BJ (cell line): ENCODE measurements at places on chromosomes 3 and 15. TPM values are rescaled to one million over a fixed set of nuclear protein-coding genes. Genes with fewer than 3 reads are reported as not detected.

Gene RHOV
- polyA plus RNA-seq, result 0.13 and 0.28 TPM in 2 replicates

GRCh38 chr3:170634663-170635384 lies 48.9 kb upstream of the SLC7A14 start:
- DNase-seq, result no peak

Gene C3orf85
- not detected in 2 replicates for polyA plus RNA-seq

Gene SGO1
- 1.6 and 3.1 TPM in 2 replicates for polyA plus RNA-seq

Gene POTEB
- not detected in 2 replicates for polyA plus RNA-seq

GRCh38 chr3:48743773-48744172 lies 26.8 kb upstream of the IP6K2 start:
- DNase-seq, result no peak

Gene ZWILCH
- polyA plus RNA-seq, result 10.5 and 15.1 TPM in 2 replicates

DNA sequence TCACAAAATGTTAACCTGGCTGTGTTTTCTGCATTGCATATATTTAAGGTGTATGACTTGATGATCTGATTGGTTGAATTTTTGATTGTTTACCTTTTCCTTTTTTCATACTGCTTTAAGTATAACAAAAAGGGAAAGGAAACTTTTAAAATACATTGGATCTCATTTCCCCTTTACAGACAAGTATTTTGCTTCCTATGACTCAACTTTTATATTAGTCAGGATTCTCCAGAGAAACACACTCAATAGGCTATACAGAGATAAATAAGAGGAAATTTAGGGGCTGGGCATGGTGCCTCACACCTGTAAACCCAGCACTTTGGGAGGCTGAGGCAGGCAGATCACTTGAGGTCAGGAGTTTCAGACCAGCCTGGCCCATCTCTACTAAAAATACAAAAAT lies 205.8 kb downstream of the TJP1 start:
- DNase-seq, result no peak

Gene VGLL3
- 59.3 and 98.8 TPM in 2 replicates for polyA plus RNA-seq

- DNase-seq, result no peak
These were observed 261.5 kb upstream of the COL8A1 start for GRCh38 chr3:99376926-99377325.

DNA sequence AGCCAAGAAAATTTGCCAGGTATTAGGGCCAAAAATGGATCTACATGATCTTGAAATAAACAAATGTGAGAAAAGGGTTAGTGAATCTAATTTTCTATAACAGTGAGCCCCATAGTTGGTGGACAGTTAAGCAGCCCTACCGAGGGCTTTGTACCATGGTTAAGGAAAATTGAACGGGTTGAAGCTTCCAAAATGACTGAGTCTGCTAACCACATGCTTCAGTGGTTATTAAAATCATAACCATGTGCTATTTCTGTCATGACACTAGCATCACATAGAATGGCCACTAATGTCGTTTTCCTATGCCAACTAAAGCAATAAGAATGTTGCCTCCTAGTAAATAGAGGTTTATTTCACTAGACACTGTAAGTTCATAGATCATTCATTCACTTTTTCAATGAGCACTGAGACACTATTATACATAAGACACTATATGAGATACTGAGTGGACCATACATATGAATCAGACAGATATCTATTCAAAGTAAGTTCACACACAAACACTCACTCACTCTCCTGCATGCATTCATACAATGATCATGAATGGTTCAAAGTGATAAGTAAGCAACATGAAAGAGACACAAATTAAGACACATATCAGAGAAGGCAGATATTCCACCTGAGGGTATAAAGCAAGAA lies 4.3 kb downstream of the SST start:
- DNase-seq, result no peak

GRCh38 chr3:131114256-131114655 lies 87.6 kb downstream of the NEK11 start:
- no peak for DNase-seq

DNA sequence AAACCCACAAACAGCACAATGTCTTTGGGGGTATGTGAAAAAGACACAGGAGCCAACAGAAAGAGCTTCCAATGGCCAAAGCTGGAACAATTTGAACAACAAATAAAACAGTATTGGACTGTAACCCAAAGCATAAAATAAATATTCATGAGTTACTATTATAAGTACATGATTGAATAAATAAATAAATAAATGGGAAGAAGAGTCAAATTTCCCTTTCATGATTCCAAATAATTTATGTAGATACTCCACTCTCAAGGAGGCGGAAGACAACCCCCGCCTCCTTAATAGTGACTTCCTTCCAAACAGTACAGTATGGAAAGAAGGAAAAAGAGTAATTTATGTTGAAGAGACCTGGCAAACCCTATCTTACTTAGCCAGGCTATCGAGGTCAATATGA lies 124.4 kb upstream of the P2RY1 start:
- DNase-seq, result no peak

DNA sequence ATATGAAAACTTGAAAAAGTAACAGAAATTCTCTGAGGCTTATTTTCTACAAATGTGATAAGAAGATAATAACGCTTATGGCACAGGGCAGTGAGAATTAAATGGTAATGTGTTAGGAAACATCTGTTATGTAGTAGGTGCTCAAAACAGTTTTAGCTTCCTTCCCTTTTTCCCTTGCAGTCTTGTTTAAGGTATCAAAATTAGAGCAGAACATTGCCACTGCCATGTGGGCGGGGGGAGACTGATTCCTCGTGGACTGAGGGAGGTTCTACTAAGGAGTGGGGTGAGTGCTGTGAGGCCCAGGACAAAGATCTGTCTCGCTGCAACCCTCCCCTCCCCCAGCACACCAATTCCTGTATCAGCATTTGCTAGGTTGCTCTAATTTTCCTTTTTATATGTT lies 702.4 kb downstream of the TUSC7 start:
- no peak for DNase-seq

GRCh38 chr15:83734487-83734886 lies 80.6 kb downstream of the ADAMTSL3 start:
- no peak for DNase-seq

- no peak for DNase-seq
These were observed 333.0 kb upstream of the RARB start for GRCh38 chr3:25094932-25095685.

DNA sequence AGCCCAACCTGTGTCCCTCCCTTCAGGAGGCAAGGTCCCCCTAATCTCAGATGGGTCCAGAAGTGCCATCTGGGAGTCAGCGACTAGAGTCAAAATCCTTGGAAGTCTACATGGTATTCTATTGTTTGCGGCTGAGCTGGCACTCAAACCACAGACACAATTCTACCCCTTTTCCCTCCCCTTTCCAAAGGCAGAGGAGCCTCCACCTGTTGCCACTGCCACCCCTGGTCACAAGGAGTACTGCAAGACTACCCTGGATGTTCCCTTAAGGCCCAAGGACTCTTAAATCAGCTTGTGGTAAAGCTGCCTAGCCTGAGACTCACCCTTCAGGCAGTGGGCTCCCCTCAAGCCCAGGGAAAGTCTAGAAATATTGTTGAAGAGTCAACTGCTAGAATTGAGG lies 4.3 kb upstream of the OR5H6 start:
- no peak for DNase-seq

GRCh38 chr3:45320986-45321385 lies 67.4 kb upstream of the LARS2 start:
- no peak for DNase-seq

GRCh38 chr15:26421065-26421464 lies 351.8 kb downstream of the GABRB3 start:
- no peak for DNase-seq

Gene ARRDC4
- 39.6 and 67.4 TPM in 2 replicates for polyA plus RNA-seq

DNA sequence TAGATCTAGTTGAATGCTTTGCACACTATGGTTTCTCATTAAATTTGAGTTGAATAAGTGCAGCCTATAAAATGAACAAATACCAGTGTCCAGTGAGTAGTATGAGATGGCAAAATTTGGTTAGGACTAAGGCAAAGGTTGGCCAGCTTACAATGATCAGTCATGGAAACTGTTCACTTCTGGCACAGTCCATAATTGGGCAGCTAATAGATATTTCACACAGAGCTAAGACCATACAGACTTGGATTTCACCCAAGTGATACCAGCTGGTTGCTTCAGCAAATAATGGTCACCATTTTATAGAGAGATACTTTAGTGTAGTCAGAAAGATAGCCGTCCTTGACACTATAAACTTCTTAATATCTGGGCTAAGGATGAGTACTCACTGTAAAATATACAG lies 15.7 kb downstream of the GAP43 start:
- DNase-seq, result no peak

Gene SPTBN5
- 0.04 and 0.05 TPM in 2 replicates for polyA plus RNA-seq

- no peak for DNase-seq
These were observed 2.2 kb downstream of the RPL4 start for GRCh38 chr15:66502491-66502890.

Gene SLC15A2
- 0.06 and 0.11 TPM in 2 replicates for polyA plus RNA-seq

GRCh38 chr3:121750087-121750415 lies 510 bp upstream of the GOLGB1 start:
- no peak for DNase-seq

Gene ASB7
- polyA plus RNA-seq, result 11.2 and 12.2 TPM in 2 replicates

DNA sequence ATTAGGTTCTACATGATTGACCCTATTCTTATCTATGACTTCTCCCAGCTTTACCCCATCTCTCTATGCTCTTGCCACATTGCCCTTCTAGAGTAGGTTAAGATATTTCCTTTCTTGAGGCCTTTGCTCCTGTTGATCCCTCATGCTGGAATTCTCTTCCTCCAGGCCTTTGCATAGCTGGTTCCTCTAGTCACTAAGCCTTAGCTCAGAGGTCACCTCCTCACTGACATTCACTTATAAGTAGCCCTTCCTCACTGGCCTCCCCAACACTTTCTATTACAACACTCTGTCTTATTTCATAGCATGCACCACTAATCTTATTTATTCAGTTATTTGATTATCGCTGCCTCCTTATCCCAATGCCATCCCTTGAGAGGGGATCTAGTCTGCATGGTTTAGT lies 228.4 kb upstream of the COL8A1 start:
- no peak for DNase-seq

Gene LSAMP
- 1.5 and 2.7 TPM in 2 replicates for polyA plus RNA-seq

Gene METTL6
- 14.4 and 22.1 TPM in 2 replicates for polyA plus RNA-seq

Gene SOX14
- polyA plus RNA-seq, result not detected in 2 replicates

Gene B3GALNT1
- polyA plus RNA-seq, result 17.9 and 18.9 TPM in 2 replicates

DNA sequence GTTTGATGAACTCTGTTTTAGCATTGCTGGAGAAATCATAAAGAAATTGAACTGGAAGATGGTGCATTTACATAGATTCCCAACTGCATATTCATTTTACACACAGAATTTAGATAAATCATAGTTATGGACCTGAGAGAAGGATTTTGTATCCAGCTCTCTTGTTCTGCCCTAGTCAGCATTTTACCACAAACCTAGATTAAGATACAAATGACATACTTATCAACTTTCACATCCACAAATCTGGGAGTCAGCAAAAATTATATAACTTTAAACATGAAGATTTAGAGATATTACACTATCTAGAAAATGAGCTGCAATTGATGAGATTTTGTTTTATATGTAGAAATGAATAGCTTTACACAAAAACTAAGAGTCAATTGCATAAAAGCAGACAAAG lies 632.8 kb downstream of the IGSF11 start:
- no peak for DNase-seq

- no peak for DNase-seq
These were observed 22.2 kb downstream of the SUCNR1 start for GRCh38 chr3:151895478-151896241.

GRCh38 chr3:16765661-16766060 lies 119.1 kb upstream of the PLCL2 start:
- no peak for DNase-seq

- no peak for DNase-seq
These were observed 343.5 kb downstream of the NEK10 start for GRCh38 chr3:27025718-27026117.

GRCh38 chr3:126954141-126954842 lies 28.6 kb upstream of the PLXNA1 start:
- DNase-seq, result no peak

DNA sequence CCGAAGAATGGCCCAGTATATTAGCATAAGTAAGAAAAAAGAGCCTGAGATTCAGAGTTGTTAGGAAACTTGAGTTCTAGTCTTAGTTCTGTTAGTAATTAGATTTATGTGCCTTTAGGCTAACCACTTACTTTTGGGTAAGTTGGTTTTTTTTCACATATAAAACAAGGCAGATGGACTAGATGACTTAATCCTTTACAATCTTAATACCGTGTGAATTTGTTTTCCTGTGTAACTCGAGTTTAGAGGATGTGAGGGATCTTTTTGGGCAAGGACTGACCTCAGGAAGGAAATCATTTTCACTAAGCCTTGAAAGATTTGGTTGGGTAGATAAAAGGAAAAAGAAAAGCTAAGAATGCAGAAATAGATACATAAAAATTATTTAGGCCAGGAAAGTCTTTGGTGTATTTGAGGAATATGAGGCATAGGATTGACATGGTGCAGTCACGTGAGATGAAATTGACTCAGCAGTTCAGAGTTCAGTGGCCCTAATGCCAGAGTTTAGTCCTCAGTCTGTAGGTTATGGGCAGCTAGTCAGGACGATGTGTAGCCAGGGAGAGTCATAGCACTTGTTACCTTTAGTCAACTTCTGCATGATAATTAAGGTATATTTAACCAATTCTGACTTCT lies 34.6 kb downstream of the PAK2 start:
- peak; percentile 70 for DNase-seq
